ENCODE measurements at places on chromosomes 2 and 18.
A peak's percentile ranks its signal among the peaks of the same experiment; 100 is the strongest.

DNA sequence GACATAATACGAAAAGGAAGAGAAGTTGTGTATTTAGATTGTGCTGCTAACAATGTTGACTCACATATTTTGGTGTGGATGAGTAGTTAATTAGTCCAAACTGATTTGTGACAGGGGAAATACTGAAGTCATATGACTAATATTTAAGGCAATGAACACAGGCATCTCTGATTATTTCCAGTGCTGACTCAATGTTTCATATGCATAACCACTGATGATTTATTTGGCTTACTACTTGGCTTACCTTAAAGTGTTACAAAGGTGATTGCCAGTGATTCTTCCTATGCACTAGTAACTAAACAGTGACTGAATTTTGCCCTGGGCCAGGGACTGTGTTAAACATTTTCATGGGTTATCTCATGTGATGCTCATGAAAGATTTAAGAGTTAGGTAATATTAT, 722.6 kb downstream of the METTL4 start:
- no peak for DNase-seq

GRCh38 chr2:225326969-225327368, 72.5 kb upstream of the NYAP2 start:
- no peak for DNase-seq

DNA sequence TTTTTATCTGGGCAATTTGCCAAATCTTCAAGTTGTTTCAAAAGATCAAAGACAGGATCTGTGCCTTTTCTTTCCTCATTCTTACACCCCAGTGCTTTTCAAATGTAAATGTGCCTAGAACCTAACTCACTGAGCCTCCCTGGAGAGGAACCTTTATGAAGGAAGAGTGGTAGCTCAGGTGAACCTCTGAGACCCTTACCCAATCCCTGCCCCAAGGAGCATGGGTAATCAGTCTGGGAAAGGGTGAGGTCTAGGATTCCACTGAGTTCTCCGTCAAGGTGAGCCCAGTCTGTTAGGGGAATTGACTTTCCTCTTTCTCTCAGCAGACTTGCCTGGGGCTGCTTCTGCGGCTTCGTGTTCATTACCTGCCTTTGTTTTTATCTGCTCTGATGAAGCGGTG, 88.1 kb upstream of the MAP4K4 start:
- DNase-seq, result no peak

GRCh38 chr2:227313310-227313709, 11.7 kb upstream of the MFF start:
- no peak for DNase-seq

DNA sequence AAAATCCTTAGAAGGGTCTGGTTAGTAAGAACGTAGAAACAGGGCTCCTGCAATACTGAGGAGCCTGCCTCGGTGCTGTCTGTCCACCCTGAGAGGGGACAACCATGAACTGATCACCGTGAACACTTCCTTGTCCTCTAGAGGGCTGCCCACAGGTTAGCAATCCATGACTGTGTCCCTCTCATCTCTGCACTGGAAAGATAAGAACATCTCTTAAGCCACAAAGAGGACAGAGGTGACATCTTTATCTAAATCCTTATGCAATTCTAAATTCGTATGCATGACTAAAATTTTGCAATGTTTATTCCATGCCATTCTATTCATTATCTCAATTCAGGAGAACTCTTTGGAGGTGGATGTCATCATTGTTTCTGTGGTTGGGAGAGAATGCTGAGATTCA, 12.8 kb downstream of the EFR3B start:
- DNase-seq, result no peak

DNA sequence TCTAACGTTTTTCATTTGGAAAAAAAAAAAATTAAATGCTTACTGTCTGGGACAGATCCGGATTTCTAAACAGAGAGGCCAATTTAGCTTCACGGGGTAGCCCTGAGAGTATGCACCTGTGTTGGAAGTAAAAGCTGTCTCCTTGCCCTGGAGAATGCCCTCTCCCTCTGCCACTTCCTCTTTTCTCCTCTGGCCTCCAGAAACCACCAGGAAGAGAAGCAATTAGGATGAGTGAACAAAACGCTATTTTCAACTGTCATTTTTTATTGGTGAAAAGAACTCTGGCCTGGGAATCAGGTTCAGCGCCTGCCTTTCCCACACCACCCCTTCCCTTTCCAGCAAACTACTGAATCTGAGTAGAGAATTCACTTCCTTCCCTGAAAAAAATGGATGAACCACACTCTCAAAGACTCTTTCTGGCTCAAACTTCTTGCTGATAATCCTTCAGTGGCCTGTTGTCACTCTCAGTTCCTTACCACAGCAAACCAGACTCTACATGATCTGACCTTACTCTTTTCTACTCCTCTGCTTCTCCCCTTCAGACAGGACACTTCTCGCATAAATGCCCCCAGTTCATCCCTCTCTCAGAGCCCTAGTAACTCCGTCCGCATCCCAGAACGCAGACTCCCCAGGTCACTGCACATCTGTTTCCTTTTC, 29.8 kb downstream of the KLF7 start:
- DNase-seq, result no peak

DNA sequence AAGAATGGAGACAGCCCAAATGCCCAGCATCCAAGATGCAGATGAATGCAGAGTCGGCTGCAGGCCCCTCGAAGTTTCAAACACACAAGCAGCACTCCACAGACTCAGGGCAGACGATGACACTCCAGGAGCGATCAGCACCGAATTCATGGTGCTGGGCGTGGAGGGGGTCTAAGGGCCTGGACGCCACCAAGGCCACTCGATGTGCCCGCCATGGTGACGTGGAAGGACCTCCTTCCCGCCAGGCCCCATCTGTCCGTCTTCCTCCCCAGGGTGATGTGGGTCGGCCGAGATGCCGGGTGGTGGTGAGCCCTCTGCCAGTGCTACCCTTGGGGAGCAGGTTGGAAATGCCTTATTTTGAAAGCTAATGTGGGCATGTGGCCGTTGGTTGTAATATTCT, 9.4 kb downstream of the KIF1A start:
- DNase-seq, result no peak

GRCh38 chr18:63233334-63233733, 86.2 kb downstream of the BCL2 start:
- DNase-seq, result no peak

DNA sequence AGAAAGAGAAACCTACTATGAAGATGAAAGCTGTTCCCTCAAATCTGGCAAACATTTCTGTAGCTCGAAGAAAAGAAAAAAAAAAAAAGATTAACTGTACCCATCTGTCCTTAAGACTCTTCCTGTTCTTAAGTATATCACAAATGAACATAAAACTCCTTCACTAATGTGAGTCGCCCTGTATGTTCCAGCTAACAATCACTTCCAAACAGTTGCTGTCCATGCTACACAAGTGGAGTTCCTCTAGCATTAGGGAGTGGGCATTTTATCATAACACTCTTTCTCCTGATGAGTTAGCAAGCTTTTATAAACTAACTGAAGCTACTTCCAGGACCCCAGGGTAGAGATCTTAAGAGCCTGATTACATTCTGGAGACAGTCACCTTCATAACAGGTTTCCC, 5.8 kb downstream of the CUL3 start:
- no peak for DNase-seq

DNA sequence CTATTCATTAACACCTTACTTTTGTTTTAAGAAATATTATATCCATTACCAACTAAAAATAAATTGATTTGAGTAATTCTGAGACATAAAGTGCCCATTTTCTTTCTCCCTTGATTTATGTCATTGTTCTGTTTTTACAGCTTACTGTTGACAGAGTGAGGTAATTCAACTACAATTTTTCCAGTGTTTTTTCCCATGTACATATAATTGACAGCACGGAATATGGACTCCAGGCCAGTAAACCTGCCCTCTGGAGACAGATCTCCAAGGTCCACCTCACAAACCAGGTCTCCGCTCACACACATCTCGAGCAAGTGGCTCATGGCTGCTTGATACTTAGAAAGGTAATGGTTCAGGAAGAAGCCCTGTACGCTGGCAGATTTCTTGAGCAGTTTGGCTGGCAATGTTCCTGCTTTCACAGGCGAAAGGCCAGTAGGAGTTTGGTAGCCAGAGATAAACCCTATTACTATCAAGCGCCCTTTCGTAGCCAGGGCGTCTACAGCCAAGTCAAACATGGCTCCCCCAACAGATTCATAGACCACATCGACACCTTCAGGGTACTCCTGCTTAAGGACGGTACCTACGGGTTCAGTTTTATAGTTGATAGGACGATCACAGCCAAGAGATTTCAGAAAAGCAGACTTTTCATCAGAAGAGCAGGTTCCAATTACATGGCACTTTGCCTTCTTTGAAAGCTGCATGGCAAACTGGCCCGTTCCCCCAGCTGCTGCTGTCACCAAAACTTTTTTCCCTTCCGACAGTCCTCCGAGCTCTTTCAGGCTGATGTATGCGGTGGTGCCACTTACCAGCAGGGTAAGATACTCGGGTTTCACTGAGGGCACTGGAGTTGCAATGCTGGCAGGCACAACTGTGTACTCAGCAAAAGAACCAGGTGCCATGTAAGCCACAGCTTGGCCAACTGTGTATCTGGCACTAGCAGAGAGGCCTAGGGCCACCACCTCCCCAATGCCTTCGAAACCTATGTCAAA, 7.4 kb downstream of the PTGR3 start:
- no peak for DNase-seq

GRCh38 chr18:63223837-63224236, 95.7 kb downstream of the BCL2 start:
- DNase-seq, result no peak

DNA sequence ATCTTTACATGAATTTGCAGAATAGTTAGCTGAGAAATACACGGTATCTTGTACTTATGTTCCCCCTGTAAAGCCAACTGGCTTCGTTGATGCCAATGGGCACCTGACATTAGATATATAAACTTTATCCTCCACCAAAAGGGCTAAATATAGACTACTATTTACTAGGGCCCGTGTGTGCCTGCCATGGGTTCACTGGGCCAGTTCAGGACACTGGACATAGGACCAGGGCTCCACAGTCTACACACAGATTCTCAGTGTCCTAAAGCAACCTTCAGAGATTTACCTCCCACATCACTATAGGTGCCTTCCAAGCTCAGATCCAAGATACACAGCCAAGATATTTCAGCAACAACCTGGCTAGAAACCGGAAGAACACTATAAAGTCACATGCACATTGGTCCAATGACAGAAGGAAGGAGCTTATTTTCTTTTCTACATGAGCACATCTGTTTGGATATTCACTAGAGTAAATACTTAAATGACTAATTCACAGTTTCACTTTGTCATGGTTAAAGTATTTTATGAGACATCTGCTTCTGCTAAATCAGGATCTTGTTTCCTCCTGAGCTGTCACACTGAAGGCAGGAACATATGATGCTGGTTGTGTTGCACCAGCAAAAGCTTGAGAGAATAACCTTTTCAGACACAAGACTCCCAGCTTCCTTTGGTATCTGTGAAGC, 95.1 kb downstream of the MYO5B start:
- no peak for DNase-seq

DNA sequence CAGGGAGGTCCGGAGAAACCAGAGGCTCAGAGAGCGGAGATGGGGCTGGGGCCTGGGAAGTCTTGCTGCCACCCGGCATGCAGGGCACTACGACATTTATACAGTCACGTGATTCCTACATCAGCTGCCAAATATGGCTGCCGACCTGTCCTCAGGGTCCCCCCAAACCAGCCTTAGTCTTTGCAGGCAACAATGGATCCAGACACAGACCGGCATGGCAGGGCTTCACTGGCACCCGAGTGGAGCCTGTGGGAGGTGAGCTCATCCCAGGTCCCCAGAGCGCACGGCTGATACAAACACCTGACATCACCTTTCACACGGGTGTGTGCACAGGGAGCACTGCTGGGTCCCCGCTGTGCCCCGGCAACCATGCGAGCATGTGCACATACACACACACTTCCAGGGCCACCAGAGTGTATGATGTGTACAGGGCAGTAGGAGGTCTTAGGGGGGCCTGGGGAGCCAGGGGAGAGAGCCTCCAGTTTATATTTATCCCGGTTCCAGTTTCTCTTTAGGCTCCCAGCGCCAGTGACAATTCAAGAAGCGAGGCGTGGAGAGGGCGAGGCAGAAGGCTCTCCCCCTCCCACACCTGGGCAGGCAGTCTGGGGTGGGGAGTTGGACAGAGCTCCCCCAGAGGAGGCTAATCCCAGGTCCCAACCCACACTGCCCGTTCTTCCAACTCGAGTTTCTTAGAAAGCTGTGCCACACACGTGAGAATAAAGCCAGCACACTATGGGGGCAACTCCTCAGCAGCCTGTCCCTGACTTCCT, 2.7 kb downstream of the SEMA4C start:
- no peak for DNase-seq

DNA sequence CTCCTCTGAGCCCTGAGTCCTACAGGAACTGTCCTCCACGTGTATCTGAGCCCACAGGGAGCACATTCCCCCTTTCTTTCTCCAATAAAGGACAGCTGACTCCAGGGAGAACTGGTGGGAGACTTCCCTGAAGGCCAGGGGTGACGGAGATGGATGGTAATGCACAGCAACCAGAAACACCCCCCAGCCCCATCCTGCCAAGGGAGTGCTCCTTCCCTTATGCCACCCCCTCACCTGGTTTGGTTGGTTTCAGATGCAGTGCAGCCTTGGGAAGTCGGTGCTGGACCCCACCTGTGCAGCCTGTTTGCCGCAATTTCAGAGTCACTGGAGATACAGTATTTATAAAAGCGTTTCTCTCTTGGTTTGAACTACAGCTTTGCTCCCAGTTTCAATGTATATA, 24.0 kb downstream of the GPR55 start:
- DNase-seq, result no peak

DNA sequence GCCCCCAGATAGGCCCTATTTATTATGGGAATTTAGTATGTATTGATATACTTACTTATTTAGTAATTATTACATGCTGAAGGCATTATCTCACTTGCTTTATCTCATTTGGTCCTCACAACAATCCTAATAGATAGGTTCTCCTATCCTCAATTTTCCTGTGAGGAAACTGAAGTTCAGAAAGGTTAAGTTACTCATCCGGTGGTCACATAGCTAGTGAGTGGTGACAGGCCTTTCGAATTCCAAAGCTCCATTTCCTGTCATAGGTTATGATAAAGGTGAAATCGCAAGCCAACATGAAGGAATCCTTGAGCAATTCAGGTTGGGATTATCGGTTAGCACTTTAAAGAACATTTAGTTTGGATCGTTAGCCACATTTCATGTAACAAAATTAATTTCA, 33.3 kb downstream of the NAB1 start:
- DNase-seq, result peak; percentile 86

DNA sequence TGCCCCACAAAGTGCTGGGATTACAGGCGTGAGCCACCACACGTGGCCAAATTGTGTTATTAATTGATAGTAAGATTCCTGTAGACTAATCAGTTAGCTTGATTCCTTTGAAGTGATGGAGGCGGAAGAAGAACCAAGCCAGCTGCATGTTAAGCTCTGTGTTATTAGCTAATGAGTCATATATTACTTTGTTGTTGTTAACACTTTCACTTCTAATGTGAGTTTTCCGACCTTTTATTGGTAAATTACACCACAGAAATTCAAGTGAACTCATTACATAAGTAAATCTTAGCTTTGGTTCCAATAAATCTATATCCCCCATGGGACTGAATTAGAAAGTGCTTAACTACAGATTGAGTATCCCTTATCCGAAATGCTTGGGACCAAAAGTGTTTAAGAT, 20.3 kb downstream of the CHMP1B start:
- no peak for DNase-seq

GRCh38 chr2:57850415-57851130, 196.0 kb upstream of the VRK2 start:
- no peak for DNase-seq

GRCh38 chr2:232689152-232689910, 7.8 kb upstream of the GIGYF2 start:
- DNase-seq, result peak; percentile 19
